Osteocyte (in vitro differentiated cells): ENCODE measurements at places on chromosomes 7 and 10.
A peak's percentile ranks its signal among the peaks of the same experiment; 100 is the strongest.

- DNase-seq, result peak; percentile 69
These were observed 1.3 kb upstream of the HMX3 start for GRCh38 chr10:123134343-123134914.

DNA sequence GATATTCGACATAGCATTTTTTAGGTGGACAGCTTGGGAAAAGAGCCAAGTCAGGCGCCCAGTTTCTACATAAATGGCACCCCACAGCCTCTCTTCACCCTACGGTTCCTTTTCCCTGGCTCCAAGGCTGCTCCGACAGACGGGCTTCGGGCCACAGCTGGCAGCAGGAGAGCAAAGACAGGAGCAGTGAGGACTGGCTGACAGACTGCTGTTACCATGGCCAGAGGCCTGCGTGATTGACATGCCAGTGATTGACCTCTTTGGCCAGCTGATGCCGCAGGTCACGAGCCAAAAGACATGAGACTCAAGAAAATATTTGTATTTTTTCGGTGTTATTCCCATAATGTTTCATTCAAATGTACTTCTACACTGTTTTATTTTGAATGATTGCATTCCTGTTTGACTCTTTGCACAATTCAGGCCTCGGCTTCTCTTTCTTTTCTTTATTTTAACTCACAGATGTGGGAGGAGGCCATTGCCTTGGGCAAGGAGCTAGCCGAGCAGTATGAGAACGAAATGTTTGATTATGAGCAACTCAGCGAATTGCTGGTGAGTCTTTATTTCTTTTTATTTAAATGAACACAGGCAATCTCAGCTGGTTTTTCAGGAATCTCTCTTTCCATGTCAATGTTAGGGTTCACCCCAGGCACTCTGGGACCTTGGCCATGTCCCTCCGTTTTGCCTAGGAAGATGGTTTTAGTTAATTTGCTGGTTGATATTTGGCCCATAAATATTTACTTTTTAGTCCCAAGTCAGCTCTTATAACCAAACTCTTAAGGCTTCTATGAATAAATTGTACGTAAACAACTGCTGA, 146.3 kb upstream of the NPS start:
- DNase-seq, result no peak

GRCh38 chr7:157404845-157405481, 68.2 kb downstream of the DNAJB6 start:
- no peak for DNase-seq

GRCh38 chr10:68103261-68103878, 5.9 kb upstream of the MYPN start:
- DNase-seq, result no peak
